ENCODE measurements at places on chromosomes 2 and 18. TPM values are rescaled to one million over a fixed set of nuclear protein-coding genes. Genes with fewer than 3 reads are reported as not detected.
A peak's percentile ranks its signal among the peaks of the same experiment; 100 is the strongest.

DNA sequence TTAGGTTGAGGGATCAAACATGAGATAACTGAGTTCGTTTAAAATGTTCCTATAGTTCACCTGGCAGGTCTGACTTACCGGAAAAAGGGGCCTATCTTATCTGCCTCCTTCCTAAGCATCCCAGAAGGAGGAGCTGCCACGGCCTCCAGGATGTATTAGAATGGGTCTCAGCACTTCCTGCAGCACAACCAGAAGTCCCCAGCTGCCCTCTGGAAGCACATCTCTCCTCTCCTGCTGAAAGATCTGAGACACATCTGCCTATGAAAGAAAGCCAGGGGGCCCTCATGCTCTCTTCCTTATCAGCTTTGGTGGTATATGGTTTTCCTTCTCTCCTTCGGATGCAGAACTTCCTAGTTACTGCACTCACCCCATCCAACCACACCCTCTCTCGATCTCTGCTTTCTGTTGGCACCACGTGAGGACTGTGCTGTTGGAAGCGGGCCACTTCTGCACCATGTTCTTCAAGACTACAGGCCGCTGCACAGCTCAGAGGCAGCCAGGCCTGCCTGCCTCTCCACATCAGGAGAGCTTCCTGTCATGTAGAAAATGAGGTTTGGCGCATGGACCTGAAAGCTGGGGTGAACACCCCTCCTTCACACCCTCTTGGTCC is 6.5 kb downstream of the IGFBP5 start:
- peaks cover 32% of the 10 kb centered on the region for H3K27me3 ChIP-seq
- DNase-seq: peak; percentile 24
- H3K36me3 ChIP-seq: no peaks in the 10 kb centered on the region

DNA sequence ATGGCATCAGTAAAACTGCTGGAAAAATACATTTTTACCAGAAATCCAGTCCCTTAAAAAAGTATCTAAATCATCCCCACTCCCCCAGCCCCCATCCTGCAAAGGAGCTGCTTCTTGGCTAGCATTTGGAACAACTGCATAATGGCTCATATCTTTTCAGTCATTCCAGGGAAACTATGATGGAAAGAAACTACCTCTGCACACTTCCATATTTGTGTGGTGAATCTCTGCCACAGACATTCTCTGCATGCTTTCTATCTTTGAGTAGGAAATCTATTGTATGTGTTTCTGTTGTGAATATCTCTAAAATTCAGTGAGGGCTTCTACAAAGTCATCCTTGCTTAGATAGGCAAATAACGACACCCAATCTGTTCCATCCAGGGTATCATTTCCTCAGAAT is 632.3 kb downstream of the LRP1B start:
- H3K4me1 ChIP-seq: no peaks in the 10 kb centered on the region
- no peak overlapping the region for H3K27ac ChIP-seq
- no peaks in the 10 kb centered on the region for H3K36me3 ChIP-seq
- H3K27me3 ChIP-seq: no peaks in the 10 kb centered on the region
- no peak for DNase-seq

- DNase-seq: no peak
- no peaks in the 10 kb centered on the region for H3K4me1 ChIP-seq
- H3K27me3 ChIP-seq: no peaks in the 10 kb centered on the region
- no peaks in the 10 kb centered on the region for H3K36me3 ChIP-seq
- no peak overlapping the region for H3K4me3 ChIP-seq
These were observed 89.6 kb downstream of the INSIG2 start for GRCh38 chr2:118177884-118178283.

The EN1 gene
- not detected for total RNA-seq

The LBX2 gene
- 0.24 TPM for total RNA-seq

DNA sequence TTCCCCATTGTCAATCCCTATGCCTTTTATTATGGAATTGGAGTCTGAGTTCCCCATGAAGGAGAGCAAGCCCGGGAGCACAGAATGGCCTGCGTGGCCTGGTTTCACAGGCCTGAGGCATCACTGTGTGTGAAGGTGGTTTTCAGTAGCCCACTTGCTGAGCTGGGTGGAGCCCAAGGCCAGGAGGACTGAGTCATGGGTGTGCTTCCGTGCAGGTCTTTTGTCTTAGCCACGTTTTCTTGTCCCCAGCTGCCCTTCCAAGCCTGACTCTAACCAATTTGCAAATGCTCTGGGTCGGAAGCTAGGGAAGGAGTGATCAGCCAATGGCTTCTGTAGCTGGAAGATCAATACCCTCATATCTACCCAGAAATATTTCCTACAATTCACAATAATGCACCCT is 119.2 kb downstream of the MAPK4 start:
- no peak for DNase-seq
- no peaks in the 10 kb centered on the region for H3K36me3 ChIP-seq
- no peaks in the 10 kb centered on the region for H3K4me1 ChIP-seq

DNA sequence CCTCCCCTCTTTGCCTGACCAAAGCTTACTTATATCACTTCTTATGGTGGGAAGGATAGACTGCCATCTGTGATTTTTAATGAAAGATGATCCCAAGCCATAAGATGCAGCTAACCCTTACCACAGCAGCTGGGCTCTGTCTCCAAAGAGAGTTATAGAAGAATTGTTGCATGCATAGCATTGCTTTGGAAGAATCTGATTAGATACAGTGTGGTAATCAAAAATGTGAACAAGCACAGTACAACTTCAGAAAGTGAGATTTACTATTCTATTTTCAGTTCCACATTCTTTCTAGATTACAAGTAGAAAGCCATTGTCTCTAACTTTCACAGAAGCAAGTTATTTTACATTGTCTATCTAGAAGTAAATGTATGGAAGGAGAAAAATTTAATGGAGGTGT is 129.0 kb upstream of the ACVR2A start:
- no peak overlapping the region for H3K4me3 ChIP-seq
- no peaks in the 10 kb centered on the region for H3K27me3 ChIP-seq
- DNase-seq: no peak
- H3K36me3 ChIP-seq: no peaks in the 10 kb centered on the region
- no peak overlapping the region for H3K27ac ChIP-seq
- H3K4me1 ChIP-seq: no peaks in the 10 kb centered on the region

DNA sequence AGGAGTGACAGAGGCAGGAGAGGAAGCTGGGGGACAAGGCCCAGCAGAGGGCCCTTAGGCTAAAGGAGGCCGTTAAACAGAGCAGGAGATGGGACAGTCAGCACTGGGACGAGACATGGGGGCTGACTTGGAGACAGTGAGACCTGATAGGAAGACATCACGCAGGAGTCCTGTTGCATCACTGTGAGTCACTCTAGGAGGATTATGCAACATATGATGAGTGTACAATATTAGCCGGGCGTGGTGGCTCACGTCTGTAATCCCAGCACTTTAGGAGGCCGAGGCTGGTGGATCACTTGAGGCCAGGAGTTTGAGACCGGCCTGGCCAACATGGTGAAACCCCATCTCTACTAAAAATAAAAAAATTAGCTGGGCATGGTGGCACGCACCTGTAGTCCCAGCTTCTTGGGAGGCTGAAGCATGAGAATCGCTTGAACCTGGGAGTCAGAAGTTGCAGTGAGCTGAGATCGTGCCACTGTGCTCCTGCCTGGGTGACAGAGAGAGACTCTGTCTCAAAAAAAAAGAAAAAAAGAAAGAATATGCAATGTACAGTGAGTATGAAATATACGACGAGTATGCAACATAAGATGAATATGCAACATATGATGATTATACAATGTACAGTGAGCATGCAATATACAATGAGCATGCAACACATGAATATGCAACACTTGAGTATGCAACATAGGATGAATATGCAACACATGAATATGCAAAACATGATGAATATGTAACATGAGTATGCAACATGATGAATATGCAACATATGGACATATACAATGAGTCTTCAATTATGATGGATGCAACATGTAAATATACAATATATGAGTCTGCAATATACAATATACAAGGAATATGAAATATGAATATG is 83.3 kb upstream of the ID2 start:
- H3K27me3 ChIP-seq: no peaks in the 10 kb centered on the region
- no peaks in the 10 kb centered on the region for H3K4me1 ChIP-seq
- DNase-seq: no peak
- no peak overlapping the region for H3K27ac ChIP-seq
- H3K36me3 ChIP-seq: no peaks in the 10 kb centered on the region
- H3K4me3 ChIP-seq: no peak overlapping the region

The MYOM1 gene
- 0.38 TPM for total RNA-seq

DNA sequence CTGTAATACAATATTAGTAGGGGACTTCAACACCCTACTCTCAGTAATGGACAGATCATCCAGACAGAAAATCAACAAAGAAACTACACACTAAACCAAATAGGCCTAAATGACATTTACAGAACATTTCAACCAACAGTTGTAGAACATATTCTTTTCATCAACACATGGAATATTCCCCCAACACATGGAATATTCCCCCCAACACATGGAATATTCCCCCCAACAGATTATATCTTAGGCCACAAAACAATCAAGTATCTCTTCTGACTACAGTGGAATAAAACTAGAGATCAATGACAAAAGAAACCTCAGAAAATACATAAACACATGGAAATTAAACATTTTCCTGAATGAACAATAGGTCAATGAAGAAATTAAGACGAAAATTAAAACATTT is 187.2 kb upstream of the RBBP8 start:
- no peaks in the 10 kb centered on the region for H3K36me3 ChIP-seq
- H3K27me3 ChIP-seq: no peaks in the 10 kb centered on the region
- no peak for DNase-seq
- peaks cover 3% of the 10 kb centered on the region for H3K4me1 ChIP-seq
- H3K27ac ChIP-seq: no peak overlapping the region

- H3K27me3 ChIP-seq: no peaks in the 10 kb centered on the region
- DNase-seq: no peak
- H3K4me3 ChIP-seq: no peak overlapping the region
These were observed 2.0 kb upstream of the PLEKHB2 start for GRCh38 chr2:131103165-131103564.

The OXER1 gene
- 0.69 TPM for total RNA-seq

DNA sequence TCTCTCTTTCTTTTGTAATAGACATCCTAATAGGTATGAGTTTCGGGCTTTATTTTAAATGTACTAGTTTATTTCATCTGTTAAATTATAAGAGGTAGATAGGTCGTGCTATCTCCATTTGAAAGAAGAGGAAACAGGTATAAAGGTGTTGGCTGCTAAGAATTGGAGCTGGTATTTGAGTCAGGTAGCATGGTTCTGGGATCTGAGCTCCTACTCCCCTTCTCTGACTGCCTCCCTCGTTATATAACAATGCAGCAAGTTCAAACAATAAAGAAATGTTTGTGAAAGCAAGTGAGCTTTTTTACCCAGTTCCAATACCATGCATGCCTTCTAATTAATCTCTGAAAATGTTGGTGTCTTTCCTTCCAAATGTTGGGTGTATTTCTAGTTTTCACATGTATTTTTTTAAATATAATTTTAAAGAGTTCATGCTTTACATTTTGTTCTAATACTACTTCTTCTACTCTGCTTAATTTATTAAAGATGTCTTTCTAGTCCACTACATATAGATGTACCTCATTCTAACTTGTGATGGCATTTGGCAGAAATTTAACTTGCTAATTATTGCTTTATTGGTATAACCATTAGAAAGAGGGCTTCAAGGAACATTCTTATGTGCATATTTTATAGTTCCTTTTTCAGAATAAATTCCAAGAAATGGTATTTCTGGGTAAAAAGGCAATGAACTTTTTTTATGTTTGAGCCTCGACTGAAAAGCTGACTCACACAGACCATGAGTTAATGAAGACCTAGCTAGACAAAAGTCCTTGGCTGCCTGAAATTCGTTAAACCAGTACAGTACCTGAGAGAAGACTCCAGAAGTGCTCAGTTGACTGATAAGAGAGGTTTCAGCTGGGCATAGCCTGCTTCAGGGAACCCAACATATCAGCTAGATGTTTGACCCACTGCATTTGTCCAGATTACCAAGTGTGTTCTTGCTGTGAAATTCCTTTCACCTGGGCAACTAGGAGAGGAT is 133.5 kb downstream of the CERS6 start:
- H3K27ac ChIP-seq: peak overlapping the region; percentile 60
- no peaks in the 10 kb centered on the region for H3K27me3 ChIP-seq
- DNase-seq: peak; percentile 57
- no peak overlapping the region for H3K4me3 ChIP-seq
- no peaks in the 10 kb centered on the region for H3K36me3 ChIP-seq
- H3K4me1 ChIP-seq: peaks cover 60% of the 10 kb centered on the region

DNA sequence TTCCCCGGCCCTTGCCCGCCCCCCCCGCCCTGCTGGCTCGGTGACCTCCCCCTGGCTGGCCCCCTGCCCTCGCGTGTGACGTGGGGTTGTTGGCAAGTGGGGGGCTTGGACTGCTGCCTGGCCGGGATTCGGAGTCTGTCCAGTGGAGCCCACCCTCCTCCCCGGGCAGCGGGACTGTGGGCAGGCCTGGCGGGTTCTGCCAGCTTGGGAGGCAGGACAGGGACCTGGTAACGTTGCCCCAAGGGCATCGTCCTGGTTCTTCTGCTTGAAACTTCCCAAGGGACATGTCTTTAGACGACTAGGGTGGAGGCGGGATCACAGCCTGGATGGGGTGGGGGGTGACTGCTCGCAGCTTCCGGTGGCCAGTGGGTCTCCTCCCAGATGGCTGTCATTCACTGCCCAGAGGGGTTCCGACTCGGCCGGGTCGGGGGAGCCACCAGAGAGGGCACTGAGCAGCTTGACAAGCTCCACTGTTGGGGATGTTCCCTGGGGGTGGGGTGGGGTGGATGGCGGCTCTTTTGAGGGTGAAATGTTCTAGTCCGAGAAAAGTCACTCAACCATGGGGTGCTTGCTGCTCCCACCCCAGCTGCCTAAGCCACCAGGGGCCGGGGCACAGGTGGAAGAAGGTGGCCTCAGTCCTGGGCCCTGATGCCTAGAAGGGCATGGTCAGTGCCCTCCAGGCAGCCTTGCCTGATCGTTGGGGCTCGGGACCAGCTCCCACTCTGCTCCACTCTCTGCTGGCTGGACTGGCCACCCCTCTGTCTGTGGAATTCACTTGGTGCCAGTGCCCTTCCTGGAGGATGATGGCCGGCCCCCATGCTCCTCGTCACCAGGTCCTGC is 4.3 kb upstream of the HS6ST1 start:
- no peak overlapping the region for H3K27ac ChIP-seq
- peak; percentile 47 for DNase-seq
- peaks cover 12% of the 10 kb centered on the region for H3K4me1 ChIP-seq
- H3K36me3 ChIP-seq: no peaks in the 10 kb centered on the region
- peaks cover 23% of the 10 kb centered on the region for H3K27me3 ChIP-seq

- DNase-seq: peak; percentile 54
- no peaks in the 10 kb centered on the region for H3K36me3 ChIP-seq
- no peak overlapping the region for H3K27ac ChIP-seq
- no peaks in the 10 kb centered on the region for H3K27me3 ChIP-seq
These were observed 875 bp downstream of the C18orf63 start for GRCh38 chr18:74316257-74317170.

DNA sequence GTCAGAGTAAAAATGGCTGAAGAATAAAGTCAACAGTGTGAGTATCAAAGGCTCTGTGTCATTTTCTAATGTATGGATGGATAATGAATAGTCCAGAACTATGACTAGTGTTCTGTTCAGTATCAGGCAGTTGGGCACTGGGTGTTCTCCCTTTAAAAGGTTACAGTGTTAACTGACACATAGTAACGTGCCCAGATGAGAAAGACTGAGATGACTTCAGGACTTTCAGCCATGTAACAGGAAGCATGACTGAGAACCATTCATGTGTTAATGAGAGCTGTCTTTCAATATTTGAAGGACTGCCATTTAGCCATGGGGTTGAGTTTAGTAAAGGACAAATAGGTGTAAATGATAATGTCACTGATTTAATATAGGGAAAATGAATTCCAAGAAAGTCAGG is 187.1 kb downstream of the GULP1 start:
- H3K36me3 ChIP-seq: no peaks in the 10 kb centered on the region
- H3K27ac ChIP-seq: peak overlapping the region; percentile 14

- DNase-seq: peak; percentile 11
- no peaks in the 10 kb centered on the region for H3K27me3 ChIP-seq
- no peak overlapping the region for H3K4me3 ChIP-seq
- no peaks in the 10 kb centered on the region for H3K36me3 ChIP-seq
- no peak overlapping the region for H3K27ac ChIP-seq
- no peaks in the 10 kb centered on the region for H3K4me1 ChIP-seq
These were observed 325.9 kb upstream of the NT5C1B start for GRCh38 chr2:18915227-18915626.

The ZNF385B gene
- total RNA-seq: 1.5 TPM

Data from GM23338 (cell line).